Activated T-cell treated with anti-CD3 and anti-CD28 coated beads for 48 hours (primary cell): ENCODE measurements at places on chromosomes 6 and 20.

DNA sequence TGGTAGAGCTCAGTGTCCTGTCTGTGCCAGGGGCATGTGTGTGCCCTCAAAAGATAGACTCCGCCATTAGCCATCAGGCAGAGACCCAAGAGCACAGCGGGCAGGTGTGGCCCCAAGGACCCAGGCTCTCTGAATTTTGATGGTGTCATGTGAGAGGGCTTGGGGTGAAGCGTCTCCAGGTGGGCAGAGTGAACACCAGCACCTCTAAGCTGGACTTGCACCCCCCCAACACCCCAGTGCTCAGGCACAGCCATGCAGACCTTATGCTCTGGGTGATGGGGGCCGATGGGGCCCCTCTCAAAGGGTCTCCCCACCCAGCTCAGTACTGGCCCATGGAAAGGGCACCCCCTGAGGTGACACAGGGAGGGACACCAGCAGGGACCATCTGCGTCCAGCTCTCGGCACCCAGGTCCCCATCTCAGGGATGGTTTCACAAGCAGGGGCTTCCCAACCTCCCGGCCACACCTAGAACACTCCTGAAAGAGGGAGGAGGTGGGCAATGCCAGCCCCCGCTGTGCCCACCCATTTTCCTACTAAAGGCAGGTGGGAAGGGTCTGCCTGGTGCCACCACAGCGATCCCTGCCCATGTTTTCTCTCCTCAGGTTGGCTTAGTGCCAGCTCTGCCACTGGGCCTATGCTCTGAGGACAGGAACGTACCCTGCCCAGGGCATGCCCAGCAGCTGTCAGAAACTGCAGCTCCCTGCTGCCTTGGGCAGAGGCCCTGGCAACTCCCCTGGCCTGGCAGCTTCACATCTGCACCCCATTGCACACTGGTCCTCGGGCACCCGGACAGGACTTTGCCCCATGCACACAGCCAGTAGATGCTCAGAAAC lies 3.5 kb downstream of the CST7 start:
- no peak for DNase-seq

GRCh38 chr6:6248651-6249050 lies 71.8 kb downstream of the F13A1 start:
- DNase-seq, result no peak

- DNase-seq, result no peak
Observed at GRCh38 chr6:133551847-133552341, 310.7 kb downstream of the EYA4 start.

- no peak for DNase-seq
Observed at GRCh38 chr20:49276161-49276960, 1.5 kb downstream of the ZNFX1 start.

DNA sequence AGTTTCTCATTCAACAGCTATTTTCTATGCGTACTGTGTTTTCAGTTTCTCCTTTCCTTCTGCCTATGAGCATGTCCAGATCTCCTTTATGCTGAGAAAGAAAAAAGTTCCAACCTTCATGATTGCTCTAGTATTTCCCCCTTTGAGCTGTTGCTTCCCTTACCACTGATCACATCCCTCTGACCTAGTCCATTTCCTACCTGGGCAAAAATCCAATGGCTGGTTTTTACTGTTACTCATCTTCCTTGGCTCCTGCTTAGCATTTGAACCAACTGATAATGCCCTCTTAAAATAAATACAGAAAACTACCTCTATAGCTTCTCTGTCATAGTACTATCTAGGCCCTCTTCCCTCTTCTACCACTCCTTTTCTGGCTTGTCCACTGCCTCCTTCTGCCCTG lies 6.0 kb downstream of the RFX6 start:
- no peak for DNase-seq

- no peak for DNase-seq
Observed at GRCh38 chr20:12984069-12984765, 24.6 kb upstream of the SPTLC3 start.

DNA sequence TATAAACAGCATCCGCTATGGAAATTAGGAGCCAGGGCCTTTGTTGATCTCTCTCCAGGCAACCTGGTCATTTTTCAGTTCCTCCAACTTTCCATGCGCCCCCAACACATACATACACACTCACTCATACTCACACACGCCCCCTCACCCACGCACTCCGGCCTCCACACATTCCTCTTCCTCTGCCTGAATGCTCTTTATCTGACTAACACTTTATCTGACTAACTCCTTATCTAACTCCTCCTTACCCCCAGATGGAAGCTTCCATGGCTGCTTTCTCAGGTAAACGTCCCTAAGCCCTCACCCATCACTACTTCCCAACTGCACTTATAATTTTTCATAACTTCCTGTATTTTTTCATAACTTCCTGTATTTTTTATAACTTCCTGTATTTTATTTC lies 17.4 kb downstream of the CASS4 start:
- no peak for DNase-seq

GRCh38 chr6:132571774-132572173 lies 1.7 kb downstream of the TAAR6 start:
- DNase-seq, result no peak

DNA sequence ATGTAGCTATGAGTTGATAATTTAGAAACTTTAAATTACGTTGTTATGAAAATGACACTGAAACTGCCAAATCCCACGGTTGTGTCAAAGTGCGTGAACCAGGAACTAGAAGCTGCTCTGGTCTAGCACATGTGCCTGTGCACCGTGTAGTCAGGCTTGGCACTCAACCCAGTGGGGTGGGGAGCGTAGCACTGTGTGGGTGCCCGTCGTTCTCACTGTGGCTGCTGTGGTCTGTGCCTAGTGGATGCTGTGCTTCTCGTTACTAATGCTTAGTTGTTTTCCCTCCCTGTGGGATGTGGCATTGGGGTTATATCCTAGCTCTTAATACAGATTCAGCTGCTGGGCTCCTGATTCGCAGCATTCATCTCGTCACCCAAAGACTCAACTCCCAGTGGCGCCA lies 46.2 kb upstream of the ADIG start:
- DNase-seq, result peak; percentile 7

DNA sequence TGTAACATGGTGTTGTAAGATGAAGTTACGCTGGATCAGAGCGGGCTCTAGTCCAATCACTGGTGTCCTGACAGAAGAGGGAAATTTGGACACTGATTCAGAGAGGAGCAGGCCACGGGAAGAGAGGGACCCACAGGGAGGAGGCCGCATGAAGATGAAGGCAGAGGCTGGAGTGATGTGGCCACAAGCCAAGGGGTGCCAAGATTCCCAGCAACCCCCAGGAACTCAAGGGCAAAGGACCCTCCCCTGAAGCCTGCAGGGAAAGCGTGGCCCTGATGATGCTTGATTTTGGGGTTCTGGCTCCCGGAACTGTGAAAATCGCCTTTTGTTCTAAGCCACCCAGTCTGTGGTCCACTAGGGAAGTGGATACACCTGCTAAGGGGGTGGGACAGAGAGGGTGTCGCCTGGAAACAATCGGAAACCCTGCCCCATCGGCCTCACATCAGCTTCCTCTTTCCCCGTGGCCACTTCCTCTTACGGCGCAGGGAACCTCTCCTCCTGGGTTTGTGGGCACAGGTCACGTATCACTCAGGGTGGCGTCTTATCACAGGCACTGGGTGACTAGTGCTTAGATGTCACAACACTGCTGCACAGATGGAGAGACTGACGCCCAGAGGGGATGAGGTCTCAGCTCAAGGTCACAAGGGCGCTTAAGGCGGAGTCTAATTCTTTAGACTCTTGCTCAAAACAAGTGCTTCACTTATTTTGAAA lies 58.0 kb downstream of the SULF2 start:
- DNase-seq, result peak; percentile 64
